EL (cell line): ENCODE measurements at places on chromosomes 3 and 15.
A peak's percentile ranks its signal among the peaks of the same experiment; 100 is the strongest.

DNA sequence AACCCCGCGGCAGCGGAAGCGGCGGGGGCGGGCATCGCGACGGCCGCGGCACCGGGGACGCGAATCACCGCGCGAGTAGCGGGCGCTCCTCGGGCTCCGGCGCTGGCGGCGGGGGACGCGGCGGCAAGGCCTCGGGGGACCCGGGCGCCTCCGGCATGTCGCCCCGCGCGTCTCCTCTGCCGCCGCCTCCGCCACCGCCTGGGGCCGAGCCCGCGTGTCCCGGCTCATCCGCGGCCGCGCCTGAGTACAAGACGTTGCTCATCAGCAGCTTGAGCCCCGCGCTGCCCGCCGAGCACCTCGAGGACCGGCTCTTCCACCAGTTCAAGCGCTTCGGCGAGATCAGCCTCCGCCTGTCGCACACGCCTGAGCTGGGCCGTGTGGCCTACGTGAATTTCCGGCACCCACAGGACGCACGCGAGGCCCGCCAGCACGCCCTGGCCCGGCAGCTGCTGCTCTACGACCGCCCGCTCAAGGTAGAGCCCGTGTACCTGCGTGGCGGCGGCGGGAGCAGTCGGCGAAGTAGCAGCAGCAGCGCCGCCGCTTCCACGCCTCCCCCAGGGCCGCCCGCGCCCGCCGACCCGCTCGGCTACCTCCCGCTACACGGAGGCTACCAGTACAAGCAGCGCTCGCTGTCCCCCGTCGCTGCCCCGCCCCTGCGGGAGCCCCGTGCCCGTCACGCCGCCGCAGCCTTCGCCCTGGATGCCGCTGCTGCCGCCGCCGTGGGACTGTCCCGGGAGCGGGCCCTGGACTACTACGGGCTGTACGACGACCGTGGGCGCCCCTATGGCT is 675 bp downstream of the RBM15B start:
- DNase-seq = peak; percentile 41

- DNase-seq = peak; percentile 62
These were observed 629.5 kb upstream of the KCNMB2 start for GRCh38 chr3:177906578-177907229.

GRCh38 chr3:65907232-65908130 is 131.2 kb downstream of the MAGI1 start:
- DNase-seq = no peak

- no peak for DNase-seq
These were observed 403.2 kb downstream of the NR2F2 start for GRCh38 chr15:96733721-96734120.

DNA sequence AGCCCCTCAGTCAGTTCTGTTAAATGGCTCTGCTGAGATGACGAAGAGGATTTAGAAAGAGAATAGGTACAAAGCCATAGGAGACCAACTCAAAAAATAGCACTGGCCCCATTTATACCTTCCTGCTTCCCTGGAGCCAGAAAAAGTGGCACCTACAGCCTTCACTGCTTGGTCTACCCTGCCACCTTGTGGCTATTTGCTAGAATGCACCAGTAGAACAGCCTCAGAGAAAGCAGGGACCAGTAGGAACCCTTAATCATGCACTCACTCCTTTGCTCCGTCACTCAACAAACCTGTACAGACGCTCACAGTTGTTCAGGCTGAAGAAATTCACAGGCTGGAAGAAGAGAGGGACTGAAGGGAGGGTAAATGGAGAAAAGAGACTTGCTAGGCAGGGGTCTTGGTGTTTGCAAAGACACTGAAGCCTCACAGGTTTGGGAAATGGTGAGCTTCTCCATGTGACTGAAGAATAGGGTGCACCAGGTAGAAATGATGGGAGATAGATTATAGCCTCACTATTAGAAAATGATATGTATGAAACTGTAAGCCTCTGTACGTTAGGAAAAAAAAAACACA is 12.1 kb upstream of the RTP2 start:
- DNase-seq = peak; percentile 79

- DNase-seq = no peak
These were observed 9.2 kb downstream of the ALCAM start for GRCh38 chr3:105375750-105376511.

DNA sequence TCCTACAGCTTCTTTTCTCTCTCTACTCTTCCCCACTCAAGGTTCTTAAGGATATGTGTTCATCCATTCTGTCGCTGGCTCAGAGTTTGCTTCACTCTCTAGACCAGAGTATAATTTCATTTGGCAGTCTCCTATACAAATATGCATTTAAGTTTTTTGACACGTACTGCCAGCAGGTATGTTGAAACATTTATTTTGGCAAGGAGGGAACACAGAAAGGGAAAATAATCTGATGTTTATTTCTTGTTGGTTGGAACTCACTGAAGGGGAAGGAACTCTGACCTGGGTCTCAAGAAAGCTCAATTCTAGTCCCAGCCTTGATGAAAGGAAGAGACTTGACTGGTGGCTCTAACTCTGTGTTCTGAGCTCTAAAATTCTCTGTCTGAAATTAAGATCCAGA is 21.6 kb downstream of the FANCD2 start:
- no peak for DNase-seq

DNA sequence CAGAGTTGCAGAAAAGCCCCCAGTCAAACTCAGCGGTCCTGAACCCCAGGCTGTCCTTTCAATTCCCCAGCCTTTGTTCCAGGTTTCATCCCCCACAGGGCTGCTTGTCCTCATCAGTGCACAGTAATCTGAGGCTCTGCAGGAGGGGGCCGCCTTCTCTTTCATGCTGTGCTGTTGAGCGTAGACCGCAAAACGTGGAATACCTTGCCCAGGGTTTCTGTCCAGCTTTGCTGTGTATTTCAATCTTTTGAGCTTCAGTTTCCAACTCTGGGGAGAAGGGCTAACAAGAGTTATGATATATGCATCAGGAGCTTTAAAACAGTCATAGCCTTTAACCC is 64.8 kb downstream of the FAM43A start:
- no peak for DNase-seq

DNA sequence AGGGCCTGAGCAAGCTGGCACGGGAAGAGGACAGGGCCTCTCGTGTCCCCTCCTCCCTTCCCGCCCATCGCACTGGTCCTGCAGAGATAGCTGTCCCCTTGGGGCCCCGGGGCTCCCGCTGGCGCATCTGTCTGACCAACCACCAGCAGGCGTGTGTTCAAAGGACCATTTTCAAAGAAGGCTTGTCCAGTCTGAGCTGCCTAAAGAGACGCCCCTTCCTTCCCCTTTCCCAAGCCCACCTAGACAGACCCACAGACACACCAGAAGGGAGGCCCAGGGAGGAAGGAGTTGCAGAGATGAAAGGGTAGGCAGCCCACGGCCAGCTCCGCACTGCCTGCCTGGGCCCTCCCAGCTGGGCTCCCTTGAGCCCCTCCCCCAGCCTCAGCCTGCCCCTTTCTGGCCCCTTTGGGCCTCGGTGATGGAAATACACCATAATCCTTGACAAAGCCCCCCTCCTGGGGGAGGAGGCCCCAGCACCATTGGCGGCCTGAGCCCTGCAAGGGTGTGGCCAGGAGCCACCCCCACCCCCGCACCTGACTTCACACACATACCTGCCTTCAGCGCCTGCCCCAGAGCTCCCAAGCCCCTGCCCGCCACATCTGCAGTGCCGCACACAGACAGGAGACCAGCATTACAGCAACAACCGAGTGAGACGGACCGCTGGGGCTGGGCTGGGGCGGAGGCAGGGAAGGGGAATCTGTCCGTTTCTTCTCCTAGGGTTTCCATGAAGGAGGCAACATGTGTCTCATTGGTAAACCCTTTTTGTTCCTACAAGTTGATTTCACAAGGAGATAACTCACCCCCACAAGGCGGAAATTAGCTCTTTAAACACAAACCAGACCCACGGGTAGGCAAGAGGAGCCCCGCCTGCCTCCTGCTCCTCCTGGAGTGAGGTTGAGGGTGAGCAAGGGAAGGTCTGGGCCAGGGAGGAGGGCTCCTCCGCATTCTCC is at the start of gene STRA6:
Gene STRA6, minus strand, starts transcription at position 336 of the 950 bp plus-strand sequence. CDS start 520 bp downstream, outside the sequence.
- DNase-seq = peak; percentile 37

DNA sequence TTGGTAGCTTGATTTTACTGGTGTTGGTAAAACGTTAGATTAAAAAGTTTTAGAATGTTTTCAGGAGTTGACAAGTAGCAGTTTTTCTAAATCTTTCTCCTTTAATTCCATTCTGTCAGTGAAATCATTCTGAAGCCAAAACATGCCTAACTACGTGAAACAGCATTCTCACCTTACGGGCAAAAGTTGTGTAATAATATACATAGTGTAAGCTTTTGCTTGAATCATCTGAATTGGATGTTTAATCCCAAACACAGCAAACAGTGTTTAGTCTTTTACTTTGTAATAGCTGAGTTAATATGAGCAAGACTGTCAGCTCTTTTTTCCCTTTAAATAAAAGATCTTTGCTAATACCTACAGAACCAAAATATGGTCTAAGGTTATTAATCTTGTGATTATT is 100.6 kb downstream of the CYP19A1 start:
- DNase-seq = no peak

- no peak for DNase-seq
These were observed 145.6 kb downstream of the TCF12 start for GRCh38 chr15:57064033-57064432.

- DNase-seq = no peak
These were observed 73.2 kb downstream of the CLSTN2 start for GRCh38 chr3:140007911-140008869.

- peak; percentile 50 for DNase-seq
These were observed 59.2 kb downstream of the LYZL4 start for GRCh38 chr3:42351207-42351606.

GRCh38 chr3:151592287-151592686 is 131.4 kb upstream of the IGSF10 start:
- no peak for DNase-seq

- no peak for DNase-seq
These were observed 58.9 kb upstream of the MUC13 start for GRCh38 chr3:124993466-124993865.

- DNase-seq = no peak
These were observed 701.5 kb upstream of the GBE1 start for GRCh38 chr3:82462977-82463376.

GRCh38 chr3:194139814-194140391 is 4.0 kb downstream of the HES1 start:
- no peak for DNase-seq

DNA sequence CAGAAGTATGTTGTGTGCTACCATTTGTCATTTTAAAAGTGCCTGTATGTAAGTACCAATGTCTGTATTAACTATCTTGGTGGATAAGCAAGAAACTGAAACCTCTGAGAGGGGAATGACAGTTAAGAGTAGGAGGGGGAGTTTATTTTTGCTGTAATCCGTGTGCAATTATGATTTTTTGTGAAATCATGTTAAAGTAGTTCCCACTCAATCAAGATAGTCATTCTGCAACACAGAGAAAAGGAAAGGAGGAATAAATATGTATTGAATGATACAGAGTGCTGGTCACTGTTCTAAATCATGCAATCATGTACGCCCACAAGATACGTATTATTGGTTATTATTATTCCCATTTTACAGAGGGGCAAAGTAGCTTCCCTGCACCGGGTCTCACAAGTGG is 105.1 kb upstream of the UBE2E1 start:
- no peak for DNase-seq

DNA sequence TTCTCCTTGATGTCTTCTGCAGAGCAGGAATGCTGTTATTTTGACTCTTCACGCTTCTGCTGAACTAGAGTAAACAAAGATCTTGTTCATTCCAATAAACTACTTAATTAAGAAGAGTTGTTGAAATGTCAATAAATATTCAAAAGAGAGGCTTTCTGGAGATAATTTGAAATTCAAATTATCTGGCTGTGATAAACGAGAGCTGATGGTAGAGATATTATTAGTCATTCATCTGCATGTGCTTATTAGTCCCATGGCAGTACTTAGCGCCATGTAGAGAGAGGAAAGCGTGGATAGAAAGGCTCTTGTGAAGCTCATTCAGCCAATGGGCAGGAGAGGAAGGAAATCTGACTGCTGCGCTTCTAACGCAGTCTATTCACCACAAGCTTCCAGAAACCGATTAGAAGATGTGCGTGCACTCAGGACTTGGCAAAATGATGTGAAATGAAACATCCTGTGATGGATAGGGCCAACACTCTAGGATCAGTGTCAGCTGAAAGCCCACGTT is 251.1 kb downstream of the GABRB3 start:
- no peak for DNase-seq

- no peak for DNase-seq
These were observed 47.1 kb upstream of the LSAMP start for GRCh38 chr3:116492379-116492778.

DNA sequence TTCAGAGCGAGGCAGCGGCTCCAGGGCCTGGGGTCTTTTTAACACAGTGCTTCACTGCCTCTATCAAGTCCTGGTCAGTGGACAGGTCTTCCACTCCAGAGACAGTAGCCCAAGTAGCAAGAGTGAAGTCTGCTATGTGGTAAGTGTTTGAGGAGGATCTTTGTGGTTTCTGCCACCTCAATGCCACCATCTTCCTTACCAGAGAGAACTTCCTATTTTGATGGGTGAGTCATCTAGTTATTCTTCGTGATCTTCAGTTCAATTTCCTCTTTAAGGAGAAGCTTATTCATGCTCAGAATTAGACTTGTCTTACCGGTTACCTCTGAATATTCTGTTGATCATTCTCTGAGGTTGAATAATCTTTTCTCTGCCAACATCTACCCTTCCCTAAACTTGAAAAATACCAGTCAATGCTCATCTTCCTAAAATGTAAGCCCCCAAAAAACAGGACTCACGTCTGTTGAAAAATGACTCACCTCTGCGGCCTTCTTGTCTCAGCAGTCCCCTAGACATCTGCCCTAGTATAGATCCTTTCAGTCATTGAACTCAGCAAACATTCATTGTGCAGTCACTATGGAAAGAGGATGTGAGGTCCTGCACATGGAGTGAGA is 32.2 kb upstream of the BCL6 start:
- DNase-seq = peak; percentile 51

GRCh38 chr15:45637141-45637540 is 2.3 kb downstream of the SQOR start:
- no peak for DNase-seq

DNA sequence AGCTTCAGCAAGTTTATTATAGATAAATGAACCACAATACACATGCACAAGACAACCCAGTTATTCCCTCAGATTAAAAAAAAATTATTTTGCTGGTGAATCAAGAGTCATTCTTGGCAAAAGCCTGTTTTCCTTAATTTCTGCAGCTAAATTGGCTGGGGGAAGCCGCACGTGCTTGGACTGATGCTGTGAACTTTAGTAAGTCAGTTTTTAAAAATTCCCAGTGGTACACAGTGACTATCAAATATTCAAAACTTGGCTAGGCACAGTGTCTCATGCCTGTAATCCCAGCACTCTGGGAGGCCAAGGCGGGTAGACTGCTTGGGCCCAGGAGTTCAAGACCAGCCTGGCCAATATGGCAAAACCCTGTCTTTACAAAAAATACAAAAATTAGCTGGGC is 23.9 kb downstream of the EHD4 start:
- DNase-seq = no peak

- no peak for DNase-seq
These were observed 238.0 kb downstream of the MYRIP start for GRCh38 chr3:40047406-40047805.

GRCh38 chr3:170524073-170524472 is 61.8 kb downstream of the SLC7A14 start:
- peak; percentile 18 for DNase-seq

DNA sequence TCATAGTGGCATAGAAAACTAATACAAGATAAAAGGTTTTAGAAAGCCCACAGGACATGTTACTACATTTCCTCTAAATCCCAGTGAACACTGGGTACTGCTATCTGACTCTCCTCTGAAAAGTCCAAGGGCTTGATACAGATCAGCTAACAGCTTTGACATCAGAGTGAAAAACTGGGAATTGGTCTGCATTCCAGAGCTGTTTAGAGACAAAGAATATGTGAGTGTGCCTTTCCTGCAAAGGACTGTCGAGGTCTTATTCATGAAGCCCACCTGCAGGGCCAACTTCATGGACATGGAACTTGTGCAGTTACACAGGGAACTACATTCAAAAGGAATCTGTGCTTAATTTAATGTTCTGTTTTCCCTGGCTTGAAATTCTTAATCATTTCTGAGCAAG is 5.2 kb upstream of the TMCO5A start:
- peak; percentile 8 for DNase-seq
